ENCODE measurements at places on chromosomes 7 and 10.

GRCh38 chr7:138510003-138510402 is 49.9 kb downstream of the TRIM24 start:
- DNase-seq: no peak

DNA sequence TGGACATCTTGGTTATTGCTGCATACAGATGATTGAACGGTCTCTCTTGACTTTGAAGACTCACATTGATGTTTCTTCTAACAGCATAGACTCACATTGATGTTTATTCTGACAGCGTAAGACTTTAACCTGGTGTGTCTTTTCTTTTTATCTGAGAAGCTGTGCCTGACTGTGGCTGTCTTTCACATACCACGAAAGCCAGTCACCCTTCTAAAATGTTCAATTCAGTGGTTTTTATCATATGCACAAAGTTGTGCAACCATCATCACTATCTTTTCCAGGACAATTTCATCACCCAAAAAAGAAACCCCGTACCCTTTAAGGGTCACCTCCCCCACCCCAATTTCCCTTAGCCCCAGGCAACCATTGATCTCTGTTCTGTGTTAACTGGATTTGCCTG is 24.7 kb downstream of the CELF2 start:
- no peak for DNase-seq

- no peak for DNase-seq
These were observed 172.7 kb downstream of the PLXNA4 start for GRCh38 chr7:132403465-132404110.

DNA sequence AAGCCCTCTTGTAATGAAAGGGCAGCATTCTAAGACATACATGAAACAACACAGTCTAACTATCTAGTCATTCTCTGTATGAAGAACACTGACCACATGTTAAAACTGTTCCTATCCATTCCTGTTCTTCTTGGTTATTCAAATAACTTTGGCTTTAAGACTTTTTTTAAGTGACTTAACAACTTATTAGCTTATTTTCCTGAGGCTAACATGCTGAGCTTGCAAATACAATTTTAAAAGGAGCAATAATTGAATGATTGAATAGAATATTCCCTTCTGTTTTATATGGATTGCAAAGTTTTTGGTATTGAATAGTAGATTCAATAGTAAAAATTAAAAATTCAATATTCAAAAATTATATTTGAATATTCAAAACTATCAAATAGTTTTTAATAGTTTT is 92.3 kb downstream of the HTR5A start:
- DNase-seq: no peak

- DNase-seq: no peak
These were observed 105.6 kb downstream of the CTBP2 start for GRCh38 chr10:125054669-125055268.

- no peak for DNase-seq
These were observed 581.7 kb upstream of the TEX47 start for GRCh38 chr7:89377219-89377618.

- DNase-seq: no peak
These were observed 2.9 kb upstream of the IFRD1 start for GRCh38 chr7:112447406-112447805.

GRCh38 chr10:106571192-106571946 is 593.1 kb downstream of the SORCS1 start:
- no peak for DNase-seq

DNA sequence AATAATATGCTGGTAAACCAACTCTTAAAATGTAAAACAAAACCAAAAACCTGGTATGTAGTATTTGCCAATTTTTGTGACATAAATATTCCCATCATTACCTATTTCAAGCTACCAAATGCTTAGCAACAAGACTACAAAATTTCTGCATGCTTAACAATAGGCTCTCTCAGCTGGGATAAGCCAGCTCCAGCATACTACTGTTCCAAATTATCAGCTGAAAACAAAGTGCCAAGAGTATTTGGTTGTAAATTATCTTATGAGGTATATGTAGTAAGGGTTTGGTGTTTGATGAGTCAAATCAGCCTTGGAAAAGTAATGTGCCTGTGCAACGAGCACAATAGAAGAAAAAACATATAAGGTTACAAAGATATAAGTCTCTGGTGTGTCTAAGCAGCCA is 263.2 kb downstream of the HGF start:
- DNase-seq: no peak

DNA sequence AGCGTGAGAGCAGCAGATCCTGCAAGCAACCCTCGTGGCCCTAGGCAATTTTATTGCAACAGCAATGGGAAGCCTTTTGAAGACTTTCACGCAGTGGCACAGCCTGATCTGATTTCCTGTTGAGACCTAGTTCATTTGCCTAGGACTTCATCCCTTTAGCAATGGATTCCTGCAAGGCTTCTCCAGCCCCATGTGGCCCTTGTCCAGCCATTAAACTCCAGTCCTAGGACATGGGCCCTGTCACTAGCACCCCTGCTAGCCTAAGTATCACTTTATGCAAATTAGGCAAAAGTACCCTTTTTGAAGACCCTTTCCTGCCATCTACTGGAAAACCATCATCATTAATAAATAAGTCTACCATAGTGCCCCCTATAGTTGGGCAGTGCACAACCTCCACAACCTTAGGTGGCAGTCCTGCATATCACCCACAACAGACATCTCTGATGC is 379.4 kb downstream of the GALNT17 start:
- DNase-seq: no peak

GRCh38 chr10:67088036-67088435 is 162.2 kb downstream of the LRRTM3 start:
- no peak for DNase-seq

GRCh38 chr7:23966941-23967340 is 256.9 kb downstream of the STK31 start:
- DNase-seq: no peak

DNA sequence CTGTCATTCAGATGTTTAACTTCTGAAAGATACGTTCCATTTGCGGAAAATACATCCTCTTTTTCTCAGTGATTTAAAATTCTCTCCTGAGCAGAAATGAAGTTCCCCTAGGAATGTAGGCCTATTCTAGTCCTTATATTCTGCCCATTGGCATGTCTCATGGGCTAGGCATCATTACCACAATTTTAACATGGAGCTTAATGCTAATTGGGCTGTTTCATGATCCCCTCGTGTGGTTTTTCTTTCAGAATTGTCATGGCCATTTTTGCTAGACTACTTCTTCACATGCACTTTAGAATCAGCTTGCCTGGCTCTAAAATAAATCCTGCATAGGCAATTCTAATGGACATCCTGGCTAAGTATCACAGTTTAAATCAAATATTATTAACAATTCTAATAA is 1.0 kb downstream of the TMEM176B start:
- DNase-seq: no peak

- DNase-seq: no peak
These were observed 674.3 kb upstream of the PHF14 start for GRCh38 chr7:10299384-10299783.

- DNase-seq: no peak
These were observed 62.4 kb downstream of the MICU1 start for GRCh38 chr10:72563327-72563932.

Measured in NCI-H1930 (cell line).